Neural crest cell (in vitro differentiated cells): ENCODE measurements at places on chromosomes 7 and 10.

GRCh38 chr10:31290386-31290785 is 28.6 kb upstream of the ZEB1 start:
- DNase-seq, result no peak

- no peak for DNase-seq
Observed at GRCh38 chr7:50952120-50952519, 169.4 kb upstream of the GRB10 start.

DNA sequence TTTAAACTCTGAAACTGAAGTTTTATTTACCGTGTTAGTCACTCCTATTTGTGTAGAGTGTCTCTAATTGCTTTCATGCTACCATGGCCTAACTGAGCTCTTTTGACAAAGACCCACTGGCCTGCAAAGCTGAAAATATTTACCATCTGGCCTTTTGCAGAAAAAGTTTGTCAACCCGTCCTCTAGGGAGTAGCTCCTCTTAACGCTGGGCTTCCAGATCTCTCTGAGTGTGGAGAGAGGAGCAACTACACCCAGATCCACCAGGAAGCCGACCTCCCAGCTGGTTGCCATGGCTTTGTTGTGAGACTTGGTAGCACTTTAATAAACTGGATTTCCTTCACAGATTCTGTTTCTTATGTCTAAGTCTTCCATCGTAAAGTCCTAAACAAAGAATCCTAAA is 4.2 kb upstream of the C10orf71 start:
- no peak for DNase-seq

GRCh38 chr7:26789481-26790184 is 74.8 kb downstream of the SKAP2 start:
- DNase-seq, result no peak

DNA sequence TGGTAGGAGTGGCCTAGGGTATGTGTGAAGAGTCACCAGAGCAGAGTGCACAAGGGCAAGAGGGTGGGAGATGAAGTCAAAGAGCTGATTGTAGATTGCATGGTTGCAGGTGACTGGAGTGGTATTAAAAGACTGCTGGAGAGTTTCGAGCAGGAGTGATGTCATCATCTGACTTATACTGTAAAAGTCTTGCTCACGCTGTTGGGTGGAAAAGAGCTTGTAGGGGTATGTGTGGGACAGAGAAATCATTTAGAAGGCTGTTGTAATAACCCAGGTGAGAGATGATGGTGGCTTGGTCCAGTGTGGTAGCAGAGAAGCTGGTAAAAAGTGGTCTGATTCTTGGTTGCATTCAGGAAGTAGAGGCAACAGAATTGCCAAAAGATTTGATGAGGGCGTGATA is 184.1 kb downstream of the ABCA13 start:
- no peak for DNase-seq

GRCh38 chr7:115271332-115272235 is 349.7 kb downstream of the MDFIC start:
- DNase-seq, result no peak

GRCh38 chr7:50598460-50599343 is 33.5 kb upstream of the DDC start:
- DNase-seq, result no peak

- DNase-seq, result no peak
Observed at GRCh38 chr10:97128039-97128492, 57.7 kb downstream of the SLIT1 start.

DNA sequence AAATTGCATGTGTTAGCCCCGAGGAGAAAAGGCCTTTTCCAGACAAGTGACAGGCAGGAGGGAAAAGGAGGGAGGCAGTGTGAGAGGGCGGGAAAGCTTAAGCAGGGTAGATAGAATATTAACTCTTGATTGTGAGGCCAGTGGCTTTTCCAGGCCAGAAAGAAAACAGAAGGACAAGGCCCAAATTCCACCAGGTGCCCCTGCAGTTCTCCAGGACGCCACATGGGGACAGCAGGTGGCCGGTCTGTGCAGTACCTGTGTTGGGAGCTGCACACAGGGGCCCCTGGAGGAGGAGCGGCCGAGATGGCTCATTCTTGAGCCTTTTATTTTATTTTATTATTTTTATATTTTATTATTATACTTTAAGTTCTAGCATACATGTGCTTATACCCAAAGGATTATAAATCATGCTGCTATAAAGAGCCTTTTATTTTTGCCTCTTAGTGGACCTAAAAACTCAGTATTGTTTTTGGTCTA is 141.3 kb upstream of the KLF14 start:
- peak; percentile 22 for DNase-seq

GRCh38 chr7:123075838-123076467 is 80.5 kb upstream of the TAS2R16 start:
- no peak for DNase-seq

DNA sequence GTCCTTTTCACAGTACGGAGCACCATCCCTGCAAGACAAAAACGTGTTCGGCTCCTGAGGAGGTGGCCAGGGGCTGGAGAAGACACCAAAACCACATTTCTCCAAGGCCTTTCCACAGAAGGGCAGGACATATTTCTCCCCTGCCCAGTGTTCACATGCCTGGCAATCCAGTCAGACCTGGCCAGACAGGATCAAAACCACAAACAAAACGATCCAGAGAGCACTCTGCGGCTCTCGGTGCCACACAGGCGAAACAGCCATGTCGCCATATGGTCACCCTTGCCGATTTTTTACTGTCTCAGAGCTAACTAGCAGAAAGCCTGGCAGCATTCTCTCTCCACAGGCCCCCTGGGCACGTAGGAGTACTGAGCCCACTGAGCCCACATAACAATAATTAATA is 113.0 kb downstream of the ABLIM1 start:
- DNase-seq, result no peak

GRCh38 chr7:28840592-28840995 is 117.5 kb downstream of the TRIL start:
- DNase-seq, result no peak

GRCh38 chr10:128295003-128295402 is 168.8 kb upstream of the MKI67 start:
- no peak for DNase-seq

- DNase-seq, result no peak
Observed at GRCh38 chr7:30678805-30679204, 3.5 kb downstream of the CRHR2 start.

DNA sequence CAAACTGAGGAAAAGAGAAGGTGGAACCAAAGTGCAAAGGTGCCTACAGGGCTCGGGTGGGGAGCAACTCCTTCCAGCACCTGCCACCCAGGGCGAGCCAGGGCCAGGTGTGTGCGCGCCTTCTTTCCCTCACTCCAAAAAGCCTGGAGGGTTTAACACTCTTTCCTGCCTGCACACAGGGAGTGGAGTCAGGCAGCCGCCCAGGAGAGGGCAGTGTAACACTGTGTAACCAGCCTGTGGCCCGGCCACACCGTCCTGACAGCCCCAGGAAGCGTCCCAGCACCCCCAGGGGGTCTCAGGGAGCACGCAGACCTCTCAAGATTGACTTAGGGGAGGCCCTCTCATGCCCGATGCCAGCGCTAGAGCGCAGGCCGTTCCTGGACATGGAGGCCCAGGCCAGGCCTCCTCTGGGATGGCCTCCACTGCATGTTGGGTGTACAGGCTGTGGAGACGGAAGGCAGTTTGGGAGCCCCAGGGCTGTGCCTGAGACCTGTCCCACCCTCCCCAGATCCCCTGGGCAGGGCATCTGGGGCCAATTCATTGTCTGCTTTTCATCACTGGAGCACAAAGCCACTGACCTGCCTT is 13.4 kb downstream of the BRI3 start:
- DNase-seq, result peak; percentile 61

- no peak for DNase-seq
Observed at GRCh38 chr7:47584536-47584895, 2.6 kb upstream of the TNS3 start.

- no peak for DNase-seq
Observed at GRCh38 chr10:123809632-123810031, 82.0 kb downstream of the CPXM2 start.

GRCh38 chr10:74683067-74683466 is 143.3 kb upstream of the KAT6B start:
- no peak for DNase-seq

DNA sequence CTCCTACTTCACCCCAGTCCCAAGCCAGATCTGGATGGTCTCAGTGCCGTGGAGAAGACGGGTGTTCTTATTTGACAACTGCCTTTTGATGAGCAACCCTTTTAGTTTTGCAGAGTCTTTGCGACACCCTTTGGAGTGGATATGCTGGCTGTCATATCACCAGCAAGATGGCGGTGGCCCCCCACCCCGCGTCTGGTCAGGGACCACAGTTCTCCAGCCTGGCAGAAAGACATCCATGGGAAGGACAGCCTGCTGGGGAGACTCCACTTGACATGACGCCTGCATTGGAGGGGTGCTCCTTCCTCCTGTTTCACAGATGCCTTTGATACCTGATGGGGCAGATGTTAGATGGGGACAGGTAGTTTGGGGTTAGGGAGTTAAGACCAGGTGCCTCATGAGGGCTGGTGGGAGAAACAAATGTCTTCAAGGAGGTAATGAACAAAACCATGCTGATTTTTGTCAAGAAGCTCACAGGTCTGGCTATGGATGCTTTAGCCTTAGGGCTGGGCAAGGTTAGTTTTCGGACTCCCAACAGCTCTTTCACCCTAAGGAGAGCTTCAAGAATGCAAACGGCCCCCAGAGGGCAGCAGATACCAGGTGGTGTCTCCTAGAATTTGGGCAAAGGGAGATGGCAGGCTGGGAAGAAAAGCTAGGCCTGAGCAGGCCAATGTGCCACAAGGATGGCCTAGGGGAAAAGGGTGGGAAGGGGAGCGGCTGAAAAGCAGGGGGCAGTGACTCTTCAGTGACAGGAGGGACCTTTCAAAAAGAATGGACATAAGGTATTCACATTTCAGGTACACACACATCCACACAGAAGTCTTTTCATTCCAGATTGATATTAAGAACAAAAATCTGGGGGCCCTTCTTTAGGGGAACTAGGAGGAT is 95.2 kb downstream of the CLEC2L start:
- DNase-seq, result peak; percentile 46

GRCh38 chr7:102291056-102291915 is 4.6 kb downstream of the SH2B2 start:
- no peak for DNase-seq

DNA sequence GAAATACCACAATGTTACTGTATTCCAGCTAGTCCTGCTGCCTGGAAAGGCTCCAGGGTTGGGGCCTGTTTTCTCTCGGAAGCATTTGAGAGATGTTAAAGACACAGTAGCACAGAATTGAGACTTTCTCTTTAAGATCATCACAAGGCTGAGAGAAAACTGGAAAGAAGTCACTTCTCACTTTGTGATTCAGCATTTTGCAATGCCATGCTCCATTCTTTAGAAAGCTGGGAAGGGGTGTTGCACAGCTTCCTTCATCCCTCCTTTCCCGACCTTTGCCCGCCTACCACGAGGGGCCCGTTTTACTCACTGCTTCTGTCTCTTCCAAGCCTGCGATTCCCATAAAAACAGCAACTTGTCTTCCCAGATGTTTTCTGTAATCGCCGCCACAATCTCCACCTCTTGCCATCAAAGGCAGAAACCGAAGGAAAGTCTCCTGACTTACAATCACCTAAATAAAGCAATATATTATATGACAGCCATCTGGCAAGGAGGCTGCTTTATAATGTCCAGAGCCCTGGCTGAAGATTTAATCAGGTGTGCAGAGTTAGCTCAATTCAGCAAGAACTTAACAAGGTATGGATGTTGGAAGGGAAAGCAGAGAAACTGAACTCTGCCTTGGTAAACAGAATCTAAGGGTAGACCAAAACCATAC is 18.9 kb downstream of the NOD1 start:
- DNase-seq, result no peak
